Kidney glomerular epithelial cell (primary cell): ENCODE measurements at places on chromosomes 2 and 18.
A peak's percentile ranks its signal among the peaks of the same experiment; 100 is the strongest.

DNA sequence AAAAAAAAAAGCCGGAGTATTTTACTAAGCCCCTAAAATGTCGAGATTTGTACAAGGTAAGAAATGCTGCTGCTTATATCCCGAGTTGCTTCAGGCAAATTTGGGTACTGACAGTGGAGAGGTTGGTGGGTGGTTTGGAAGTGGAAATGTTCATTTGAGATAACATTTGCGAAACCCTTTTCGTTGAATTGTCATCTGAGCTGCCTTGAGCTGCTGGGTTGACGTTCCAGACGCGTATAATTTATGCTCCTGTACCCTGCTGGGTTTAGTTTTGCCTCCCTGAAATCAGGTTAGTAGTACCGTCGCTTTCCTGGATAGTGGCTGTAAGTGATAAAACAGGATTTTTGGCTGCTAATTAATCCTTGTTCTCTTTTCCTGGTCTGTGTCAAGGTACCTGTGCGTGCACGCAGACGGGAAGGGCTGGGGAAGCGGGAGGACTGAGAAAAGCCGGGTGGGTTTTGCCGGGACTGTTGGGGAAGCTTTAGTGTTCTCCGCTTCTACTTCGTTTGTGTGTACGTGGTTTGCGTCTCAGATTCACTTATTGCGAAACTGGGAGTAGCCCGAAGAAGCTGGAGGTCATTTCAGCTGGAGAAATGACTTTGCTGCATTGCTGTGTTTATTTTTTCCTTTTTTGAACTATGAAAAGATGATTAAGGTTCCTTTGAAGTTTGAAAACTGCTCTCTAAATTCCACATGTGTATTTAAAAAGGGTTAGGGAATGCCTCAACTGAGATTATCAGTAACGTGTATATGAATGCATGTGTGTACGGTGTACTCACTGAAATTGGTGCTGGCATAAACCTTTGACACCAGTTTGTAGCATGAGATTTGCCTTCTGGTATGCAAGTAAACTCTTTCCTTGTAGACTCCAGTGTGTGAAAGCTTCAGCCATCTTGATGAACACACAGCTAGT is 709 bp downstream of the UGP2 start:
- peak; percentile 46 for DNase-seq

- no peak for DNase-seq
Observed at GRCh38 chr2:160317181-160318099, 117.4 kb upstream of the ITGB6 start.

DNA sequence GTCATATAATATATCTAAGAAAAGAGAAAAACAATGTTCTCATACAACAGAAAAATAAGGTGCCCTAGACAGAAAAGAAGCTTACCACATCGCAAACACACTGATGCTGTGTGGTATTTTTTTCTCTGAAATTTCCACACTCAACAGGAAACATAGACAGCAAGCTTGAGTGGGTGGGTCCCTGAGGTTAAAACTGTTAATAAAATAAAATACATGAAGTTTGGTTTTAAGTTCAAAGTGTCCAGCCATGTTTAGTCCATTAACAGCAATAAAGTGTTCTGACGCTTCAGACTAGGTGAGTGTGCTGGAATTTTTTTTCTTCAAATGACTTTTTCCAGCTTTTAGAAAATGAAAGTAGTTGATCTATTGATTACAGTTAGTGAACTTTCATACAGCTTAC is 83.3 kb upstream of the EPB41L5 start:
- no peak for DNase-seq

GRCh38 chr2:173463846-173464245 is 109.2 kb downstream of the CDCA7 start:
- DNase-seq: no peak

DNA sequence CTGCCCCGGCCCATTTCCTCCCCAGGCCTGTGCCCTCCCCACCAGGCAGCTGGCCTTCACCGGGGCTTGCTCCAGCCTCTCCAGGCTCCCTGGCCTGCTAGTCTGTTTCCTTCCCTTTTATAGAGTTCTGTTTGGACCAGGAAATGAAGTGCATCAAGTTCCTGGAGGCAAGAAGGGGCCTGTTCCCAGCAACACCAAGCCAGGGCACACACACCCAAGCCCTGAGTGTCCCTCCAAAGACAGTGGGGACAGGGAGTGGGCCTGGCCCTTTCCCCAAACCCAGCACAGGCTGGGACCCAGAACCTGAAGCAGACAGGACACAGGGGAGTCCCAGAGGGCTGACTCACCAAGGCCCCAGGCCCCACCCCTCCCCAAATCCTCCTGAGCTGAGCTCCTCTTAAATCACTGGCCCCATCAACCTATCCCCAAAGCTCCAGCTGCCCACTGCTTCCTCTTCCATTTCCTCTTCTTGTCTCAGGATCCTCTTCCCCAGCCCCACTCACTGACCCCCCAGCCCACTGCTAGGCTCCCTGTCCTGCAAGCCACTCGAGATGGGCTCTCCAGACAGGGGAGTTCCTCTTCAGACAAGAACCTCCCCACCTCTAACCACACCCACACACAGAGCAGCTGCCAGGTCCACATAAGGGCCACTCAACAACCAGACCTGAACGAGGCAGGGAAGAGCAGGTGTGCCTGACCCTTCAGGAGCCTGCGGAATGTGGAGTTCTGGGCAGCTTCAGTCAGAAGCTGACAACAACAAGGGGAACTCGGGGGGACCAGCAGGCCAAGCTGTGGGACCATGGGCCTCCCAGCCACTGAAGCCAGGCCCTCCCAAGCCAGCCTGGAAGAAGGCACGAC is 74.2 kb downstream of the TNS1 start:
- DNase-seq: no peak

DNA sequence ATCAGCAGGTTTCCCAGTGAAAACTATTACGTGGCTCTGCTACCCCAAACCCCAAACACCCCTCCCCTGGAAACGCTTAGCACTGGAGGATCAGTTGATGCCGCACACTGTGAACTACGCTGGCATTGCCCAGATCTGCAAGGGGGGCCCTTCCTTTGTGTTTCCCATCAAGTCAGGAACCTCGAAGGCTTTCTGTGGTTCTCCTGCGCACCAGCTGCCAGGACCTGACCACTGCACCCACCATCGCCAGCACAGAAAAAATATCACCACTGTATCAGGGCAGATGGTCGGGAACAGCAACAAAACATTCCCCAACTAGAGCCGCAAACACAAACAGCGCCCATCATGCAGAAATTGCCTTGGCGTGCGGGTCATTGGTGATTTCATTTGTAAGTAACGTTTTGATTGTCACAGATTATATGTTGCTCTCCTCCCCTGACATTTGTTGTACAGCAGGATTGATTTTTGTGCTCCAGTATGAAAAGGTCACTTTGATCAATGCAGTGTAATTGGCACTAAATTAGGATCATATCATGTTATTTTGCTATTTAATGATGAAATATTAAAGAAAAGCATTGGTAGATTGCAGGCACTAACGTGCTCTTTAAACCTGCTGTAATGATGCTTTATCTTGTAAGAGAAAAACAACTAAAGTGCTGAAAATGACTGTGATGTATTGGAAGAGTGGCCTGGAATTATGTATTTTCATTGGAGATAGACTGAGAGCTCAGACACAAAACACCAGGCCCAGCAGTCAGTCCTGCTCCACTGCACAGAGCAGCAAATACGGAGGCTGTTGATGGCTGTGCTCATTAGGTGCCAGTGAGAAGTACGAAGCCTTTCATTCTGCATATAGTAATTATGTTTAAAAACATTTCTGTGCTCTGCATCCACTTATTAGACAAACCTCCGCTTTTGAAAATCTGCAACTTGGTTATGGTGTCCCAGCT is 833.2 kb upstream of the SALL3 start:
- DNase-seq: no peak

- no peak for DNase-seq
Observed at GRCh38 chr18:45290364-45290763, 324.9 kb upstream of the SLC14A2 start.

DNA sequence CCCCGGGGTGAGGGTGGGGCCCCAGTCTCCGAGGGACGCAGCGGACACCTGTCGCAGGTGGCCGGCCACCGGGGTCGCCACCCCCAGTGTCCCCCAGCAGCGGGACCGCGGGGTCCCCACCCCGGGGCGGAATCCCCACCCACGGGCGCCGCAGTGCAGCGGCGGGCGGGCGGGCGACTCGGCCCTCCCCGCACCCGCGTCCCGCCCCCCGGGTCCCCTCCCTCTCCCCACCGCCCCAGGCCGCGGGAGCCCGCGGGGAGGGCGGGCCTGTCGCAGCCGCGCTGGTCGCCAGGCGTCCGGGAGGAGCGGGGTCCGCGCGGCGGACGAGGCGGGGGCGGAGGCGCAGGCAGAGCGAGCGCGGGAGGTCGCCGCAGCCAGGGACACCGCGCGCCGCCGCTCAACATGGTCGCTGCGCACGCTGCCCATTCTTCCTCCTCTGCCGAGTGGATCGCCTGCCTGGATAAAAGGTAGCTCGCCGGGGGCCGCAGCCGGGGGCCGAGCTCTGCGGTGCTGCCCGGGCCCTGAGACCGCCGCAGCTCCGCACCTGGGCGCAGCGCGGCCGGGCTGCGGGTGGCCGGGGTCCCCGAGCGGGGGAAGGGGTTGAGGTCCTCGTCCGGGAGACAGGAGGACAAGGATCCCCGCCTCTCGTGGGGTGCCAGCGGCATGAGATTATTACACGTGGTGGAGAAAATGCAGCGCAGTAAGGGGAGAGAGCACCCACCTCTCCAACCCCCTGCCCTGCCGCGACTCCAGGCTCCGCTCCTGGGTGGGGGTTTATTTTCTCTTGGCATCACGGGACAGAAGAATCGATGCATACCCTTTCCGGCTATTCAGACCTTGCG is at the start of gene RAPGEF4:
RAPGEF4 (plus strand) TSS at position 264 of the 842 bp plus-strand sequence; CDS start at position 403, 139 bp downstream.
- DNase-seq: no peak

DNA sequence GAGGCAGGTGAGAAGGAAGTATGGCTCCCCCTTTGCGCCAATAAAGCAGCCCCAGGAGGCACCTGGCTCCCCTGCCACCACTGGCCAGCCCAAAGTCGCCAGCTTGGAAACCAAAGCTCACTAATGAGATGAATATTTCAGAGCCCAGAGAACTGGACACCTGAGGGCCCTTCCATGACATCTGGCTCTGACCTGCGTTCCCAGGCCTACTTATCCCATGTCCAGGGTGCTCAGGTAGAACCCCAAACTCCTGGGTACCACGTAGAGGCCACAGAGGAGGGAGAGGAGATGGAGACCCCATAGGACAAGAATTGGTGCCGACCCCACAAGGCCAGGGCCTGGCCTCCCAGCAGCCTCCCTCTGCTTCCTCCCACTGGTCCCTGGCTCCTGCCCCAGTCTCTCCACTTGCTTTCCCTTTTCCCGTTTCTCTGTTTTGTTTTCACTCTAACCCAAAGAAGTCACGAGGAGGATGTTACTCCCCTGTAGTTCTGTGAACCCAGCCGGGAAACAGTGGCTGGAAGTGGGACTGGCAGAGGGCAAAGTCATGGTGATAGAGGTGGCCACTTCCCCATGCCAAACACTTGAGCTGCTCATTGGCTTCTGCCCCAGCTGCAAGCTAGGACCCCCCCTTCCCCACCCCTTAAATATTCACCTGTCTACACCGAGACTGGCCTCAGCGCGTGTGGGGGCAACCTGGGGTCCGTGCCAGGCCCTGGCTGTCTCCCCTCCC is 820 bp downstream of the TMBIM1 start:
- DNase-seq: peak; percentile 16

GRCh38 chr2:161039071-161039470 is 121.2 kb upstream of the TANK start:
- DNase-seq: no peak

DNA sequence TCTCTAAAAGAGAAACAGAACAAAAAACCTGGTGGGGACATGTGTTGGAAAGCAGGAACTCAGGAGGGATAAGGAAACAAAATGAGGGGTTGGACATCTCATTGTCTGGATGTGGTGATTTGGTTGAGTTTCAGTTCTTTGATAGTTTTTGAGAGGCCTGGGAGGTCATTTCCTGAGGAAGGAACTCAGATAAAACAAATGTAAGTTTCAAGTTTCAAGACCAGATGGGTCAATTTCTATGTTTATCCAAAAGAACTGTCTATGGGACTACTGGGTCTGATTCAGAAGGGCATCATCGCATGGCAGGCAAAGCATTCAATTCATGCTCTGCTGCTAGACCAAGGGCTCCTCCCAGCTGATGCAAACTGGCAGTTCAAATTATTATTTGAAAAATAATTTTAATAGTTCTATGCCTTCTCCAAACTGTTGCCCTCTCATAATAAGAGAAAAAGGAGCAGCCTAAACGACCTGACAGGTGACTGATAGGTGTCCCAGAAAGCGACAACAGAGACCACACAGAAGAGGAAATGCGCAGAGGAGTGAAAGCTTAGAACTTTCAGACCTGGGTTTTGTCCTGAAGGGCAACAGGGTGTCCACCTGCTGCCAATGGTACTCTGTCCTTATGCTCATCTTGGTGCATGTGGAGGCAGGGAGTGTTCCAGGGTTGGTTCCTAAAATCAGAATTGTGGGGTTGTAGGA is 39.3 kb upstream of the SH3RF3 start:
- DNase-seq: no peak

GRCh38 chr2:161733025-161733424 is 108.8 kb downstream of the SLC4A10 start:
- no peak for DNase-seq

GRCh38 chr2:51413726-51414125 is 381.8 kb upstream of the NRXN1 start:
- DNase-seq: no peak

DNA sequence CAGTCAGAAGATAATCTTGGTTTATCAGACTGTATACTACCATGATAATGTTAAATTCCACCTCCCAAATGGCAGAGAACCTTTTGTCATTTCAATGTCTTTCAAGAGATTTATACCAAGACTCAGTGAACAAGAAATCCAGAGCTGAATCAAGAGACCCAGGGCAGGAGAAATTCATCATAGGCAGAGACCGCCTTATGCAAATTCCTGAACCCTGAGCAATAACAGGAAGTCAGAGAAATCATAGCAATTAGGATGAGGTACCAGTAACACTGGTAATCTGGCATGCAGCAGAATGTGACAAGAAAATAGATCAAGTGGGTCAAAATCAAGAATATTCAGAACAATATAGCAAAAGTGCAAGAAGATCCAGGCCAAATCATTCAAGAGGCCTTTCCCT is 412.4 kb upstream of the LRATD1 start:
- no peak for DNase-seq

DNA sequence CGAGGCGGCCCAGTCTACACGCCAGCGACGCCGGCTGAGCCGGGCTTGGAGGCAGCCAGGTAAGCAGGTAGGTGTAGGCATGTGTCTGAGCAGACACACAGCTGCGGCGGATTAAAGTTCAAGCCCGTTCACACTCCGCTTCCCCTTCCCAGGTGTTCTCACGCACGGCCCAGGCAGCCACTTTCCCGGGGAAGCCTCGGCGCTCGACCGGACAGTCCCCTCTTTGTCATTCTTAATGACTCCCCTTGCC is 367 bp downstream of the TGFA start:
- DNase-seq: no peak

DNA sequence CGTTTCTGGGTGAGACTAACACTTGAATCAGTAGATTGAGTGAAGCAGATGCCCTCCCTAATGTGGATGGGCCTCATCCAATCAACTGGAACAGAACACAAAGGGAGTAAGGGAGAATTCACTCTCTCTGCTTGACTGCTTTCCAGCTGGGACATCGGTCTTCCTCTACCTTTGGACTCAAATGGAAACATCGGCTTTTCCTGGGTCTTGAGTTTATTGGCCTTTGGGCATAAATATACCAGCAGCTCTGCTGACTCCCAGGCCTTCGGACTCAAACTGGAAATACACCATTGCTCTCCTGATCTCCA is 311.6 kb downstream of the STK39 start:
- DNase-seq: peak; percentile 26
